Stimulated activated naive CD4-positive, alpha-beta T cell treated with Interleukin-2 at 50 U/mL for 16 hours (primary cell): ENCODE measurements at places on chromosomes 16 and 17.
A peak's percentile ranks its signal among the peaks of the same experiment; 100 is the strongest.

GRCh38 chr17:62626719-62627218 is 701 bp upstream of the MRC2 start:
- DNase-seq = no peak

GRCh38 chr17:67386965-67387551 is 10.0 kb downstream of the PITPNC1 start:
- DNase-seq = peak; percentile 51

DNA sequence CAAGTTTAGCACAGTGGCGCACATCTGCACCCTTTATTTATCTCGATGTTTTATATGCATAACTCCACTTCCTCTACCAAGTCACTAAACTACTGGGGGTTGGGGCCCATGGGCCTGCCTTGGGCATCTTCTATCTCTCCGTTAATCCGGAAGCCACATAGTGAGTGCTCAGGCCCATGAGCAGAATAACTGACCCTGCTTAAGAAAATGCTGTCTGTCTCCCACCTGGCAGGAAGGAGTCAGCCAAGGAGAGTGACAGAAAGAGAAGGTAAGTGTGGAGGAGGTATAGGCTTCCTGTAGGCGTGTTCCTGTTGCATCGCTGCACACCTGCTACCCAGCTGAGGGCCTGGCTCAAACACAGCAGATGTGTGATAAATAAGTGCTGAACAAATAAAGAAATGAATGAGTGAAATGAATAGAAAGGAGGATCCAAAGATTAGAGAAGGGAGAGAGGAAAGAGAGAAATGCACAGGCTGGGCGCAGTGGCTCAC is 320.1 kb downstream of the SLC39A11 start:
- DNase-seq = no peak

DNA sequence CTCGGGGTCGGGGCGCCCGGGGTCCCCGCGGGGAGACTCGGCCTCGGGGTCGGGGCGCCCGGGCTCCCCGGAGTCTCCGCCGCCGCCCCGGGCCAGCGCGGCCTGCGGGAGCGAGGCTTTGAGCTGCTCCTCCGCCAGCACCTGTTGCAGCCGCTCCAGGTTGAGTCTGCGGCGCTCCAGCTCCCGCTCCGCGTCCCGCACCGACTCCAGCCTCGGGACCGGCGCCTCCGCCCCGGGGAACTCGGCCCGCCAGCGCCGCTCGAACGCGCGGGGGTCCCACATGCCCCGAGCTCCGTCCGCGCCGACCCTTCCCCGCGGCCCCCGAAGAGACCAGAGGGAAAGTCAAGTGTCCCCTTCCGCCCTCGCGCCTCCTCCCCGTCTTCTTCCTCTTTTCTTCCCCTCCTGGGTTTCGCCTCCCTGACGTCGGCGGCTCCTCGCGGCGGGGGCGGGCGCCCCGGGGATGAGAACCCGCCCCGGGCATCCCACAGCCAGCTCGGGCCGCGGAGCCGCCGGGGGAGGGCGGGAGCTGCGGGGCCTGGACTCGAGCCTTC is 40.8 kb upstream of the BHLHA9 start:
- peak; percentile 11 for DNase-seq

DNA sequence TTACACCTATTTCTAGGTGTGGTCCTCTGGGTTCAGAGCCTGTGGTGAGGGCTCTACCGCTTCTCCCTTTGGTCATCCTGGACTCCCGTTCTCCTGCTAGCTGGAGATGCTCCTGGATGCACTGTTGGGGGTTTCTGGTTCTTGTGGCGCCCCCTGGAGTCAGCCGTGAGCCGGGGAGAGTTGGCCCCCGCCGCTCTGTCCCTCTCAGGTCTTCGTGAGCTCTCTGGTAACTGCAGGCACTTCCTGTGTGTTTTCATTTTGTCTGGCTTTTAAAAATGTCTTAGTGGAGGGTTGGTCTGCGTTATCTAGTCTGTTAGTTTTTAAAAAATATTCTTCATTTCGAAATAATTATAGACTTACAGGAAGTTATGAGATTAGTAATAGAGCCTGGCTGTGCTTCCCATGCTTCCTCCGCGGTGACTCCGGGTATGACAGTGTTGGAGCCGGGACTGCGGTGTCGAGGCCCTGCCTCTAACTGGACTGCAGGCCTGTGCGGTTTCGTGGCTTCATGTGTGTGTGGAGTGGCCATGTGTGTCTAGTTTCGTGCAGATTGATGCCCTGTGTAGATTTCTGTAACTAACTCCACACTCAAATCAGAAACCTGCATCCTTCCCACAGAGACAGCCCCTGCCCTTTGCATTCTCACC is 78.0 kb upstream of the ZNF750 start:
- DNase-seq = no peak

DNA sequence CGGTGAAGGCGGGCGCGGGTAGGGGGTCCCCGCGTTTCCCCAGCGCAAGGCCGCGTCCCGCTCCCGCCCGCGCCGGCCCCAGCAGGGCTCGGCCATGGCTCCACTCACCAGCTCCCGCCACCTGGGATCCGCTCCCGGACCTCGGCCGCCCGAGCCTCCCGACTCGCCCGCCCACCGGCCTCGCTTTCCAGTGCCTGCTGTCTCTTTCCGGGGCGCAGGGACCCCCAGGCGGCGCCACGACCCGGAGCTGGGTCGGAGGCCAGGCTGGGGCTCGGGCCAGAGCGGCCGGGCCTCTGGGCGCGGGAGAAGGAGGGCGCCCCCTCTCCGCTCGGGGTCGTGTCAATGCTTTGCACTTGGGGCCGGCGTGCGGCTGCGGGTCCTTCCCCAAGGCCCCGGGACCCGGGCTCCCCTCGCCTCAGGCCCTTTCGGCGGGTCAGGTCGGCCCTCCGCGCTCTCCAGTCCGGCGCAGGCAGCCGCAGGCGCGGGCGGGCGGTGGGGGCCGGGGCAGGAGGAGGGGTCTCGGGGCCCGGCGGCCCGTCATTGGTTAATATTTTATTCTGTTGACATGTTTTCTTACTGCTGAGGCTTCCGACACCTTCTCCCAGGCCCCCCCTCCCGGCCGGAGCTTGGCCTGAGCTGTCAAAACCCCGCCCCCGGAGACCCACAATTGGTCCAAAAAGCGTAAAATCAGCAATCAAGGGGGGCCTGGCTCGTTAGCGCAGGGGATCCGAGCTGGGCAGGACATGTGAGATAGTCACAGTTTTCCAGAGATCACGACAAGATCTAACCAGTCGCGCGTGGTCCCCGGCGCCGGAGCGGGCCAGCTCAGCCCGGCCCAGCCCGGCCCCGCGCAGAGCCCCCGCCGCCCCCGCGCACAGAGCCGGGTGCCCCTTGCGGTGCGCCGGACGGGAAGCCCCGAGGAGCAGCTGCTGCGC is at the start of gene TBX2:
TSS of gene TBX2 (plus strand) at position 713 of the 935 bp plus-strand sequence. CDS start 334 bp downstream, outside the sequence.
- DNase-seq = no peak

- DNase-seq = no peak
Measured at GRCh38 chr16:82061861-82062525, 26.9 kb downstream of the HSD17B2 start.

DNA sequence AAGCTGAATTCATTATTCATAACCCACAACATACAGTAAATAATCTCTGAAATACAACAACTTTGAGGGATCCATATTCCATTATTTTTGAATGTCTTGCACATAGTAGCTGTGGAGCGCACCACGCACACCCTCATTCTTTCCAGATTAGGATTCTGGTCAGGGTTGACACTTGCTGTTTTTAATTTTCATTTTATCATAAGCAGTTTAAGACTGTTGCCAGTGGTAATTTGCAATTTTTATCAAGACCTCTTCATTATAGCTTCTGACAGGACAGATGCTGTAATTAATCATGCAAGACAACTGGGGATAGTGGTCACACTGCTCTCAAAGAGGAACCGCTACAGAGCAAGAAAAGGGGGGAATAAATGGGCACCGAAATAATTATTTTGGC is 109.7 kb downstream of the TOX3 start:
- DNase-seq = no peak

GRCh38 chr16:87552072-87552718 is 50.1 kb upstream of the JPH3 start:
- no peak for DNase-seq

- no peak for DNase-seq
Measured at GRCh38 chr17:54945671-54946070, 22.8 kb downstream of the COX11 start.

DNA sequence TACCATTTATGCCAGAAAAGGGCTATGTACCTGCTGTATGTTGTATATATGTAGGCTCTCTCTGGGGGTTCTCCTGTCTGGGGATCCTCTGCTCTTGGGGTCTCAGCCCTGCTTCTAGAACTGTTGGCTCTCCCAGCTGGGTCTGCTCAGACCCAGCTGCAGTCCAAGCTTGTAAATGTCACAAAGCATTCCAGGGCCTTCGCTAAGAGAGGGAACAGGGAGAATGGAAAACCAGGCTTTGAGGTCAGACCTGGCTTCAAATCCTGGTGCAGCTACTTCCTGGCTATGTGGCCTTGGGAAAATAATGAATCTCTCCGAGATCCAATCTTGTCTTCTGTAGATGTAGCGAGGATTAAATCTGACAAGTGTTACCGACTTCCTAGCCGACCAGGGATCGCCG is 44.0 kb downstream of the NLRP1 start:
- DNase-seq = no peak

DNA sequence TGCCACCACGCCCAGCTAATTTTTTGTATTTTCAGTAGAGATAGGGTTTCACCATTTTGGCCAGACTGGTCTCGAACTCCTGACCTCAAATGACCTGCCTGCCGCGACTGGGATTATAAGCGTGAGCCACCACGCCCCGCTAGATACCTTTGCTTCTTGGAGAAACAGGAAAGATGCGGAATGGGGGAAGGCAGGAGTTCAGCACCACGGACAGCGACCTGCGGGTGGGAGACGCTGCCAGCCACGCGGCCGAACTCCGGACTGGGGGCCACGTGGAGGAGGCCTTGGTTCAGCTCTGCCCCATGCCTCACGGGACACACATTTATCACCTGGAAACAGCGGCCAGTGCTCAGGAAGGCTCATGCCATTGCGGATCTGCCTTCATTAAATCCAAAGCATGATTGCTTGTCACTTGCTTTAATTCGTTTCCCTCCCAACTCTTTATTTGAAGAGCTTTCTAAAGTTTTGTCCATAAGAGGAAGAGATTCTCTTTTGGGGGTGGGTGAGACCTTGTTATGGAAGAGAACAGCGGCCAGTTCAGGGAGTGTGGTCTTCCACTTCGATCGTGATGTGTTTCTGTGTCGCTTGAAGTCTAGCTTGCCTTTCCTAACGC is 219.9 kb downstream of the ENGASE start:
- DNase-seq = peak; percentile 7

DNA sequence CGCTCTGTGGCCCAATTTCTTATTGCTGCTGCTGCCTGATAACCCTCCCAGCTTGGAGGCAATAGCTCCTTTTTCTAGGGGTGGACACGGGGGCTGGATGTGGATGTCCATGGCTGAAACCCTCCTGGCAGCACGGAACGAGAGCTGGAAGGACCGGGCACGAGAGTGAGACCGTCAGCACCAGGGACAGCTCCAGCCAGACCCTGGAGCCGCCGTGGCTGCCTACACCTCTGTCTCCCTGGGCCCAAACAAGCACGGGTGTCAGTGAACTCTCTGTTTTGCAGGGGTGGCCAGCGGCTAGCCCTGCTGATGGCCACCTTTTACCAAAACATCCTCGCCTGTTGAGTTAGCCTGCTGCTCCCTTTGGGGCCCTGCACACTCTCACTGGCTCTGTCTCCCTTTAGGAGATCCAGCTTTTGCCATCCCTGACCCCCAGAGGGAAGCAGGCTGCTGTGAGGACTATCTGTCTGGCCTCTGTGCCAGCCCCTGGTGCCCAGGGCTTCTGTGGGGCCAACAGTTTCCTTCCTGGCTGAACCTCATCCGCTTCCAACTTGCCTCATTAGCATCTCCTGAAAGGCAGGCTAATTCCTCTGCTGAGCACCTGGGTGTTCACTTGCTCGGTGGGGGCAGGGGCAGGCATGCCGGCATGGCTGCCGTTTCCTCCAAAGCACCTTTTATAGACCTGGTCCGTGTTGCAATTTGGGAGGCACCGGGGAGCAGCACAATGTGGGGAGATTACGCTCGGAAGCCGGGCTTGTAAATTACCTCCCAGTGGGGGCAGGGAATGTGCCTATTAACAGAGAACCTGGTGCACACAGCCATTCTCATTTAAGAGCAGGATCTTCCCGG is 118.1 kb downstream of the ENGASE start:
- DNase-seq = no peak

GRCh38 chr16:31455601-31456314 is 3.5 kb upstream of the ARMC5 start:
- no peak for DNase-seq

GRCh38 chr17:51407576-51407975 is 147.2 kb downstream of the UTP18 start:
- no peak for DNase-seq

DNA sequence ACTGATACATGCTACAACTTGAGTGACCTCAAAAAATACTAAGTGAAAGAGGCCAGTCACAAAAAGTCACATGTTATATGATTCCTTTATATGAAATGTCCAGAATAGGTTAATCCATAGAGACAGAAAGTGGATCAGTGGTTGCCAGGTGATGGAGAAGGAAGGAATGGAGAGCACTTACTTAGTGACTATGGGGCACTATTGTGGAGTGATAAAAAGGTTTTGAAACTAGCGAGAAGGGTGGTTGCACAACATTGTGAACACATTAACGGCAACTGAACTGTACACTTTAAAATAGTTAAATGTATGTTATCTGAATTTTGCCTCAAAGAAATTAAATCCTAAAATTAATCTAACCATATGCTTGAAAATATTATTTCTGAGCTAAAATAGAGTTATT is 25.9 kb downstream of the AMFR start:
- no peak for DNase-seq

DNA sequence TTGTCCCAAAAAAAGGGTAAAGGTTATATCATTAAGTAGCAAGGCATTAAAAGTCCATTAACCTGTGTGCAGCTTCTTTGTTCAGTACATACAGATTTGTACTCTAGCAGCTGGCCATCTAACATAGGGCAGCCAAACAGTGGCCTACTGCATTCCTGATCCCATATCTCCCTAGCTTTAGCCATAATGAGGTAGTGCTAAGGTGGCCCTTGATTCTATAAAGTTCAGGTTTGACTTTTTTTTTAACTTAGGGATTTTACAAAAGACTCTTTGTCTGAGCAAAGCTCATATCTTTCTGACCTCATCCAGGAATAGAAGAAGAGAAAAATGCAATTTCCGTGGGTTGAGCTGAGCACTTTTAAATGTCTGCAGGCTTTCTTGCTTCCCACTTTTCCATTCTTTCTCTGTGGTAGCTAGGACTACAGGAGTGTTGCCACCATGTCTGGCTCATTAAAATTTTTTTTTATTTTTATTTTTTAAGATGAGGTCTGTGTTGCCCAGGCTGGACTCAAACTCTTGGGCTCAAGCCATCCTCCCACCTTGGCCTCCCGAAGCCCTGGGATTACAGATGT is 19.5 kb upstream of the CDC6 start:
- DNase-seq = no peak

DNA sequence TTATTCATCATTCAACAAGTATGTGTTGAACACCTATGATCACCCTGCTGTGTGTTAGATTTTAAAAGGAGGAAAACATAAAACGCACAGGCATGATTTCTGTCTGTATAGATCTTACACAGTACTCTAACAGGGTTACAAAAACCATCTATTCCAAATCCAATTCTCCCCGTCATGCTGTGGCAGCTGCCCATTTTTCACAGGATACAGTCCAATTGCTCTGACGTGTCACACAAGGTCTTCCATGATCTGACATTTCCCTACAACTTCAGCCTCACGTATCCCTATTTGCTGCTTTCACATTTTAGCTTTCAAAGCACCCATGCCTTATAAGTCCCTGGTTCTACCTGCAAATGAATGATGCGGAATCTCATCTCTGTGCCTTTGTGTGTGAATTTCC is 67.0 kb upstream of the CNTNAP4 start:
- DNase-seq = no peak

- DNase-seq = no peak
Measured at GRCh38 chr16:167122-167690, 1.4 kb downstream of the HBM start.

- no peak for DNase-seq
Measured at GRCh38 chr17:75241502-75241901, 19.9 kb downstream of the GGA3 start.
